Psoas muscle (tissue), 8 donors: ENCODE measurements at places on chromosomes 16 and 17. TPM values are rescaled to one million over a fixed set of nuclear protein-coding genes. Genes with fewer than 3 reads are reported as not detected.

TPSG1 gene
- not detected for total RNA-seq

STAC2 gene
- 1.2 TPM for total RNA-seq

FOXC2 gene
- total RNA-seq, result 0.34 TPM

MAF gene
- total RNA-seq, result 35.2 TPM

NPIPA2 gene
- total RNA-seq, result 2.2 TPM

- DNase-seq, result no peak
Measured at GRCh38 chr17:57370037-57370581, 113.8 kb downstream of the MSI2 start.

GRCh38 chr16:1645914-1646525, 32.1 kb upstream of the JPT2 start:
- no peak for DNase-seq

DNA sequence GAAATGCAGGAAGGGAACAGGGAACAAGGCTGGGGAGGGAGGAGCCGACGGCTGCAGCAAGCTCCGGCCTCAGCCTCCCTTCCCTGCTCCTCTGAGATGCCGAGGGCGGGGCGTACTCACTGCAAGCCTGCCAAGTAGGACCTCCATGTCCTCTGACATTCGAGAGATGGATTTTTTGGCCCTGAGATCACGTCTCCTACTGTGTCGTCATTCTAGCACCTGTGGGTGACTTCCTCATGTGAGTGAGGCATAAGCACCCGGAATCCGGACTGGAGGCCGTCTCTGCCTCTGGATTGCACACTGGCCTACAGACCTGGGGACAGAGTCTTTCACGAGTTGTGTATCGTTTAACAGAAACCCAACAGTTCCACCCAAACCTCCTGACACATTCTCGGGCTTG, 14.5 kb downstream of the MRM3 start:
- DNase-seq, result no peak

DNA sequence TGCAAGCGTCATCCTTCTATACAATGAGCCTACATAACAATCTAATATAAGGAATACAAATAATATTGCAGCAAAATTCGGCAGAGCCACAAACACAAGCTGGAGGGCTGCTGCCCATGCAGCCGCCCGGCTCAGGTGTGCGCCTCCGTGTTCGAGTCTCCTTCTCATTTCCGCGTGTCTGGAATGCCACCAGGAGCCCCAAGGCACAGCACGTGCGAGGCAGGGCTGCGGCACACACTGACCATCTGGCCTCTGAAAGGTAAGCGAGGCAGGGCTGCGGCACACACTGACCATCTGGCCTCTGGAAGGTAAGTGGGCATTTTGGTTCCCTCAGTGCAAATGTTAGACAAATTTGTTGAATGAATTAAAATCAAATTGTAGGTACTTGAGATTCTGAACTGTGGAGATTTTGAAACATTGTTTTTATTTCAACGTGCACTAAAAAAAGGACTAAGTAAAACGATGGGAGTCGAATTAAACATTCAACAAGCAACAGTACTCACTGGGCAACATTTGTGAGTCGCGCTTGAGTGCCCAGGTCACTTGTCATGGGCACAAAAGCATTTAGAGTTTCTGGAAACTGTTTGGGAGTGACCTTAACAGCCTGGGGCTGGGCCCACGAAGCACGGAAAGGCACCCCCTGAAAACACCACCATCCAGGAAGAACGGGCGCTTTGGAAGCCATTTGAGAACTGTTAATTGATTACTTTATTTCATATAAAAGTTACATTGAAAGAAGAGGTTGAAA, 37.4 kb downstream of the ZDHHC7 start:
- no peak for DNase-seq

DNA sequence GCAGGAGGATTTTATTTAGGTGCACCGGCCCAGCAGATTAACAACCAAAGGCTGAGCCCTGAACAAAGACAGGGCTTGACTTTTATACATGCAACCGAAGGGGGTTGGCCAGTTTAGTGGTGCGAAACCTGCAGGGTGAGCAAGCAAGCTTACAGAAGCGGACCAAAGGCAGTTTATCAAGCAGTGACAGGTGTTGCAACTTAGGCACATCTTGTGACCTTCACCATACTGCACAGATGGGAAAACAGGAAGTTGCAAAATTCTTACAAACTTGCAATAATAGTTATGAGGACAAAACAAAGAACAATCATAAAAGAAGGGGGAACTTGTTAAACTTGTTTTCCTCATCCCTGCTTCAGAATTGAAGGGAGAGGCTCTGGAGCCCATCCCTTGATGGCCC, 1265.1 kb downstream of the CDH8 start:
- DNase-seq, result no peak

DNA sequence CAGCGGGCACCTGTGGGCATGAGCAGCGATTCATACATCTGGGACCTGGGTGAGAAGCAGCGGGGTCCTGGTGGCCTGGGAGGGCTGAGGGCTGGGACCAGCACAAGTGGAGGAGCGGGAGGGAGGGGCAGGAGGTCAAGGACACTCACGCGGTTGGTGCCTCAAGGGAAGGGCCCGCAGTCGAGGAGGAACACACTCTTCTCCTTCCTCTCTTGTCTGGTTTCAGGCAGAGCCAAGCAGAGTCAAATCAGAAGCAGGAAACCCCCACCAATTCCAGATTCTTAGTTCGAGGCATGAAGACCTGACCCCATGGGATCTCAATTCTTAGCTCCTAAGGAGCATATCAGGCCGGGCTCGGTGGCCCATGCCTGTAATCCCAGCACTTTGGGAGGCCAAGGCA, 15.7 kb downstream of the DNAI2 start:
- no peak for DNase-seq

GRCh38 chr16:24117680-24118079, 138.5 kb upstream of the CACNG3 start:
- no peak for DNase-seq

DNA sequence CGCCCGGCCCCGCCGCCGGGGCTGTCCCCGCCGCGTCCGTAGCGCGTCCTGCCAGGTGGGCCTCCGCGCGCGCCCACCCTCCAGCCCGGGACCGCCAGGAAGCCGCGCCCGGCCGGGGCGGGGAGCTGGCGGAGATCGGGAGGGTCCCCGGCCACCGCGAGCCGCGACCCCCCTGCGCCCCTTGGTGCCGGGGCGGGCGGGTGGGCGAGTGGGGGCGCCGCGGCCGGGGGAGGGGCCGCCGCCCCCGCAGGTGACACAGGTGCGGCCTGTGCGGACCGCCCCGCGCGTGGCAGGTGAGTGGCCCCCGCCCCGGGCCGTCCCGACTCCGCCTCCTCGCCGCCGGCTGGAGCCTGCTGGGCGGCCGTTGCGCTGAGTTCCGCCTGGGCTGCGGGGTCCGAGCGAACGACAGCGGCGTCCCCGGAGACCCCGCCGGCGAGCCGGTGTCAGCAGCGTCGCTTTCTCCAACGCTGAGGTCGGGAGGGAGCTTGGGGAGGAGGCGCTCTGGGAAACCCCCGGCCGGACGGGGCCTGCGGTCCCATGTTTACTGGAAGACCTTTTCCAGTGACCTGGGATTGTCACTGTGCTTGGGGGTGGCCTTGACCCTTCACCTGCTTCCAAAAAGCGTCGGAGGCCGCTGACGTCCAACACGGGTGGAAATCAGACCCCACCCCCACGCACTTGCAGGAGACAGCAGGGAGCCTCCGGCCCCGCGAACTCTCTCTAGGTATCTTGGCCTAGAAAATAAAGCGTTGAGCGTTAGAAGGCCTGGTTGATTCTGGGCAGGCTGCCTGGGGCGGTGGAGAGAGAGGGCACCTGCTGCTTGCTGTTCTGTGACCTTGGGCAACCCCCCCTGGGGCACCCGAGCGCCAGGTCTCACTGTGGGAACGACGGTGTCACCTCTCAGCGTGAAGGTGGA, 542 bp downstream of the KLHL36 start:
- peak; percentile 65 for DNase-seq

DNA sequence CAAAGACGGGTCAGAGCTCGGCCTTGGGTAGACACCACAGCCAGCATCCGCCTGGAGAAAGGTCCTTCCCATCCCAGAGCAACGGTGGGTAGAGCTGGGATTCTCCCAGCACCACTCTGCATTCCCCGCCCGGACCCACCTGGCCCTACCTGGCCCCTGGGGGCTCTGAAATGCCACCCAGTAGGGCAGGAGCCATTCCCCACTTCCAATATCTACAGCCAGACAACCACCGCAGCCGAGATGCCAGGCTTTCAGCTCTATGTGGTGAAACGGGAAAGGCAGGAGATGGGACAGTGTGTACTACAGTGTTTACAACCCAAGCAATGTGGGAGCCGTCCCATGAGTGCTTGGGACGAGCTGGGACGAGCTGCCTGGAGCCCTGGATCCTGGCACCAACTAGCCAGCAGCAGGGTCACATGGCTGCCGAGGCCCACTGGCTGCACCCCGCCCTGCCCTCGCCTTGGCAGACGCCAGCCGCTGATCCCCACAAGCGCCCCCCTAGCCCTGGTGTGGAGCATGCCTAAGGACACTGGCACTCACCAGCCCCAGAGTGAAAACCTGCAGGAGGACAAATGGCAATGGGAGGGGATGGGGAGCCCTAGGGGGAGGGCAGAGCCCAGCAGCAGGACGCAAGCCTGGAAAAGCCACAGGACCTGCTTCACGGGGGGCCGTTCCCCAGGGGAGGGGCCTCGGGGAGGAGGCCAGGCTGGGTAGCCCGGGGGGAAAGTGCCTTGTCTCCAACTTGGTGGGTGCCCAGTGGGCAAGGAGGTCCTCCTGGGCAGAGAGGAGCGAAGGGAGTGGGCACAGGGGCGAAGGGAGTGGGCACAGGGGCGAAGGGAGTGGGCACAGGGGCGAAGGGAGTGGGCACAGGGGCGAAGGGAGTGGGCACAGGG, 13.5 kb downstream of the TMC6 start:
- peak; percentile 50 for DNase-seq

DNA sequence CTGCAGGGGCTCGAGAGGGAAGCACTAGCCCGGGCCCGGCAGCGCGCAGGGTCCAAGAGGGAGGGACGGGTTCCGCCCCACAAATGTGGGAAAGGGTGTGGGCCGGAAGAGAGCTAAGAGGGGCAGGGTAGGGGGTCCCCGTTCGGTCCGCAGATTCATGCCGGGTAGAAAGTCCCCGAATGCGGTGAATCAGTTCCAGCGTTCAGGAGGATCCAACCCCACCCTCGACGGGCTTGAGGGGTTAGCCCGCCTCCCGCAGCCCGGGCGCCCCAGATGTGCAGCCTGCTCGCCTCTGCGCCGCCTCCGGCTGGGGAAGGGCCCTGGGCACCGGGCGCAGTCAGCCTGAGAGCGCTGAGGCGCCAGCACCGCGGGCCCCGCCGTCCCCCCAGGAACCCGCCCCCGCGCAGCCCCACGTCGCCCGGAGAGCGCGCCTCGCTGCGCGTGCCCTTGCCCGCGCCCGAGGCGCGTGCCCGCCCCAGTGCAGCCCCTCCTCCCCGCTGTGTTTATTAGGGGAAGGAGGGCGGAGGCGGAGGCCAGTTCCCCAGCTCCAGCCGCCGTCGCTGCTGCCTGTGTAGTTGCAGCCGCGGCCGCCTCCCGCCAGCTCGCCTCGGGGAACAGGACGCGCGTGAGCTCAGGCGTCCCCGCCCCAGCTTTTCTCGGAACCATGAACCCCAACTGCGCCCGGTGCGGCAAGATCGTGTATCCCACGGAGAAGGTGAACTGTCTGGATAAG, at the start of gene LASP1:
Gene LASP1 (plus strand): TSS at position 533 of the 733 bp plus-strand sequence. CDS start 132 bp downstream, at position 665.
- peak; percentile 87 for DNase-seq

- no peak for DNase-seq
Measured at GRCh38 chr16:23356941-23357340, 54.8 kb downstream of the SCNN1B start.

DNA sequence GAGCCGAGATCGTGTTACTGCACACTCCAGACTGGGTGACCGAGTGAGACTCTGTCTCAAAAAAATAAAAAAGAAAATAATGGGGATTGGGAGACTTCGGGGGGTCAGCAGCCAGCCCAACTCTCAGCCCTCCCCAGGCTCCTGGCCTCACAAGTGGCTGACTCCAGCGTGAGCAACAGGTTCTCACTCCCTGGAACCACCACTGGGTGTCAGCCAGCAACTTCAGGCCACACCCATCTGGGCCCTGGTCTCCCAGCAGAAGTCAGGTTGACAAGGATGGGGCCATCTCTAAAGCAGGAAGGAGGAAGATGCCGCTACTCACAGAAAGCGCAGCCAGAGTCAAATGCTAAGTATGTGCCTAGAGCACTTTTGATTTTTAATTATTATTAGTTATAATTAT, 139.4 kb downstream of the C16orf78 start:
- DNase-seq, result no peak

DNA sequence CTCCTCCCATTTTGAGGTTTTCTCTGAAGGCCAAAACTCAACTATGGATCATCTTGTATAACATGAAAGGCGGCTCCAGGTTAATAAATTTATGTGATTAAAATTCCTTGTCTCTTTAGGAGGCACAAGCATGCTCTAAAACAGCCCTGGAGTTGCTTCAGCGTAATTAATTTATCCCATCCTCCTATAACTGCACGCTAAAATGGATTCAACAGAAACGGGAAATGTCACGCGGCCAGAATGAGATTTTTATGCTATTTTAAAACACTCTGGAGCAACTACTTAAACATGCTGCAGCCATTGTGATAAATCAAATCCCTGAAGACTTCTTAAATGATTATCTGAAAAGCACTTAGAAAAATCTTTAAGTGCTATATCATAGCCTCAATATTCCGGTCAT, 106.6 kb downstream of the ADAMTS18 start:
- DNase-seq, result no peak
